ENCODE measurements at places on chromosomes 2 and 18. TPM values are rescaled to one million over a fixed set of nuclear protein-coding genes. Genes with fewer than 3 reads are reported as not detected.

DNAH7 gene
- under 0.01 TPM for total RNA-seq

VAMP5 gene
- 44.1 TPM for total RNA-seq

PLA2R1 gene
- 32.0 TPM for total RNA-seq

PKDCC gene
- total RNA-seq: 3.9 TPM

VIL1 gene
- not detected for total RNA-seq

ANKRD30B gene
- total RNA-seq: not detected

KATNAL2 gene
- 0.98 TPM for total RNA-seq

CAMKMT gene
- total RNA-seq: 5.8 TPM

GFPT1 gene
- total RNA-seq: 30.3 TPM

CCDC74B gene
- 2.9 TPM for total RNA-seq

NTSR2 gene
- total RNA-seq: not detected

FAM161A gene
- 1.7 TPM for total RNA-seq

RAB6C gene
- total RNA-seq: not detected

HNRNPLL gene
- total RNA-seq: 38.2 TPM

CNDP2 gene
- total RNA-seq: 69.7 TPM

CREG2 gene
- 8.6 TPM for total RNA-seq

SNRNP27 gene
- total RNA-seq: 44.7 TPM

DIS3L2 gene
- 32.0 TPM for total RNA-seq
